ENCODE measurements at places on chromosomes 5 and 9. TPM values are rescaled to one million over a fixed set of nuclear protein-coding genes. Genes with fewer than 3 reads are reported as not detected.

GRCh38 chr5:37787742-37788141, 52.1 kb downstream of the GDNF start:
- DNase-seq, result peak; percentile 29

DNA sequence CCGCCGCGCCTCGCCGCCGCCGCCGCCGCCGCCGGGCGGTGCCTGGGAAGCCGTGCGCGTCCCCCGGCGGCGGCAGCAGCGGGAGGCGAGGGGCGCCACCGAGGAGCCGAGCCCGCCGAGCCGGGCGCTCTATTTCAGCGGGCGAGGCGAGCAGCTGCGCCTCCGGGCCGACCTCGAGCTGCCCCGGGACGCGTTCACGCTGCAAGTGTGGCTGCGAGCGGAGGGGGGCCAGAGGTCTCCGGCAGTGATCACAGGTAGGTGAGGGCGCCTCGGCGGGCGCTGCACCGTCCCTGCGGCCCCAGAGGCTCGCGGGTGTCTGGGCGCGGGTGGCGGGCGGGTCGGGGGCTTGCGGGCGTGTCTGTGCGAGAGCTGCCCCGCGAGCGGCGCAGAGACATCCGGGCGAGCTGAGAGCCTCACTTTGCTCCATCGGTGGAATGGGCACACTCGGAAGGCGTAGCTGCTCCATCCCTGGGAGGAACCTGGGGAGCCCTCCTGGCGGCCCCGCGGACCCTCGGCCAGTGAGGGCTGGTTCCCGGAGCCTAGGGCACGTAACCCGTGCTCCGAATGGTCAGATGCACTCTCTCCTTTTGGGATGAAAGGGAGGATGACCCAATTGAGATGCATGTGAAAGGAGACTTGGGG, 864 bp downstream of the PAPPA start:
- DNase-seq, result peak; percentile 27

Gene PSMB7
- 692 TPM for total RNA-seq

DNA sequence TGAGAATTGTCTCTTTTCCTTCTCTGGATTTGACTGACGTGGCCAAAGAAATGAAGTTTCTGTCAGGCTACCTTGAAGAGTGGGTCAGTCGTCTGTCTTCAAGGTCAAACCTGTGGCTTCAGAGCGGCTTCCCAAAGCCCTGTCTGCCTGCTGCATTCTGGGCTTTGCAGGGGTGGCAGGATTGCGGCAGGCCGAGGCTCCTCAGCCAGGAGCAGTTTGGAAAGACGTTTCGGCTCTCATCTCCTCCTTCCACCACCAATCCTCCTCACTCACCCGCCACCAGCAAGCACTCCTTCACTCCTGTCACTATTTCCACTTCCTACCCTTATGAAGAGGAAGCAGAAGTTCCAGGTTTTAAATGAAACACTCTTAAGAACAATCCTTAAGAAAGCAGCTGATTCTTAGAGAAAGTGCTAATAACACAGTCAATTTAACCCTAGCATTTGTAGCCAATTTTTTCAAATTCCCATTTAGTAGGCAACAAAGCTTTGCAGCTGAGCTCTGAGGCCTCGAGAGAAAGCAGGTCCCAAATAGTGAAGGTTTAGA, 351.7 kb downstream of the ZNF608 start:
- no peak for DNase-seq

GRCh38 chr5:1762121-1762882, 37.3 kb downstream of the MRPL36 start:
- DNase-seq, result no peak

DNA sequence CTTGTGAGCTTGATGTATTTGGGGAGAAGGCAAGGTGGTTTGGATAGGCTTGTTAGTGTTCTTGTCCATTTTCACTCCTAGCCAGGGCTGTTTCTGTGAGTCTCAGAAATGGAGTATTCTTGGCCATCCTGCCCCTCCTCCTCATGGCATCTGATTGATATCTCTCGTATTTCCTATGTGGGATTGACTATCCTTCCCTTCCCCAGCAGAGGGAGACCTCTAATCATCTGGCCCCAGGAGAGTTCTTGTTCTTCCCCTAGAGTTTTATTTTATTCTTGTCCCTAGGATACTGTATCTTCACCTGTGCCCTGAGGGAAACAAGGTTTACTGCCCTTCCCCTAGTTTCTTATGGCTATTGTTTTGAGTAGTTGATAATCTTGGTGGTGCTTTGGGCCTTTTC, 114.4 kb downstream of the VPS13A start:
- peak; percentile 43 for DNase-seq

Gene SLC25A2
- total RNA-seq, result 0.05 TPM
